Activated T-helper 9 cell treated with anti-CD3 and anti-CD28 coated beads, Interleukin-2, amount 50 U/mL, for 16 hours (primary cell): ENCODE measurements at places on chromosomes 7 and 10.

DNA sequence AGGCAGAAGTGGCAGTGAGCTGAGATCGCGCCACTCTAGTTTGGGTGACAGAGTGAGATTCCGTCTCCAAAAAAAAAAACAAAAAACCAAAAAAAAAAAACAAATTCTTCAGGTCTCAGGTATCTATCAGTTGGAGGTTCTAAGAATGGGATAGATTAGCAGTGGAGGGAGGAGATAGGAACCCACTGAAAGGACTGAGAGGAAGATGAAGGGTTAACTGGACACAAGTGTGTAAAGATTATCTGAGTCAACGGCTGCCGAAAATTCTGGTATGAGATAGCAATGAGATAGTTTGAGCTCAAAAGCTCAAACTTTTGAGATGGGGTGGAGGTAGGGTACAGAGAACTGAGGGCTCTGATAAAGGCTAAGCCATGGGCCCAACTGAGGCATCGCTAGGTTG, 12.8 kb downstream of the ZNF467 start:
- no peak for DNase-seq

DNA sequence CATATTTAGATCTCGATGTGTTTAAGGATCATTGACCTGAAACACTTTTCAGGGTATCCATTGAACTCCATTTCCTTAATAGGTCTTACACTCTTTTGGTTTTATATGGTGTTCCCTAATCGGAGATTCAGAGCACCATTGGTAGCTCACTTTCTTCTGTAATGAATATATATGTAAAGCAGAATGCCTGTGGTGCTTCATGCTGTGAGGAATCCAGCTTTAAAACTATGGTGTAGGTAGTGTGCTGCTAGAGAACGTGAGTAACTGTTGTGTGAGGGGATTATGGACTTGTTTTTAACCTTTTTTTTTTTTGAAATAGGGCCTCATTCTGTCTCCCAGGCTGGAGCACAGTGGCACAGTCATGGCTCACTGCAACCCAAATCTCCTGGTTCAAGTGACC, 376.9 kb upstream of the LRGUK start:
- DNase-seq, result no peak

DNA sequence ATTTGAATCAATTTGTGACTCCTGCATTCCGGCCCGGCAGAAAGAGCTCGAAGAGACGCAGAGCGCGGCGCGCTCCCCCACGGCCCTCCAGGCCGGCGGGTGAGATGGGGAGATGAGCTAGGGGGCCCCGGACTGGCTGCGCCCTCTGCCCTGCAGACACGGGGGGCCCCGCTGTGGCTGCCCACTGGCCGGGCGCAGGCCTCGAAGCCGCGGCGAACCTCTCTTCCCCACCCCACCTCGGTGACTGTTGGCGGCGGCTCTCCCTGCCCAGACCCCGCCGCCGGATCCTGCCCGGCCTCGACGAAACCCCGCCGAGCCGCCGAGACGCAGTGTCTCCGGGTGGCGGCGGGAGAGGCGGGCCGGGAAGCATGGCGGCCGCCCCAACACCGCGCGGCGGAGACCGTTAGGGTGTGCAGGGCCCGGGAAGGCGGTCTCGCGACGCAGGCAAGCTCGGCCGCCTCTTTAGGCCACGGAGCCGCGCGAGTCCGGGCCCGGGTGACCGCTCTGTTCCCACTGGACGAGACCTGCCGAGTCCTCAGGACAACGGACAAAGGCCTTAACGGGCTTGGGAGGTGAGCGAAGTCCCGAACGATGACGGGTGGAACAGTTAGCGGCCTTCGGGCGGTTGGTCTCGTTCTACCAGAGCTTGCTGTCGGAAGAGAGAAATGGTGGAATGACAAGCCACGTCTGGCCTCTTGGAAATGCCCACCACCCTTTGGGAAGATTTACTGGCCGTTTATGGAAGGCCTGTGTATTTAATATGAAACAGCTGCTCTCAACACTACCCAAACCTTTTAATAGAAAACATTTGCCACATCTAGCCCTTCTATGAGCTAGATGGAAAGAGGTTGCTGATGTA, 24.3 kb downstream of the NUP42 start:
- no peak for DNase-seq

- DNase-seq, result no peak
Observed at GRCh38 chr10:129244757-129245156, 222.3 kb upstream of the MGMT start.

DNA sequence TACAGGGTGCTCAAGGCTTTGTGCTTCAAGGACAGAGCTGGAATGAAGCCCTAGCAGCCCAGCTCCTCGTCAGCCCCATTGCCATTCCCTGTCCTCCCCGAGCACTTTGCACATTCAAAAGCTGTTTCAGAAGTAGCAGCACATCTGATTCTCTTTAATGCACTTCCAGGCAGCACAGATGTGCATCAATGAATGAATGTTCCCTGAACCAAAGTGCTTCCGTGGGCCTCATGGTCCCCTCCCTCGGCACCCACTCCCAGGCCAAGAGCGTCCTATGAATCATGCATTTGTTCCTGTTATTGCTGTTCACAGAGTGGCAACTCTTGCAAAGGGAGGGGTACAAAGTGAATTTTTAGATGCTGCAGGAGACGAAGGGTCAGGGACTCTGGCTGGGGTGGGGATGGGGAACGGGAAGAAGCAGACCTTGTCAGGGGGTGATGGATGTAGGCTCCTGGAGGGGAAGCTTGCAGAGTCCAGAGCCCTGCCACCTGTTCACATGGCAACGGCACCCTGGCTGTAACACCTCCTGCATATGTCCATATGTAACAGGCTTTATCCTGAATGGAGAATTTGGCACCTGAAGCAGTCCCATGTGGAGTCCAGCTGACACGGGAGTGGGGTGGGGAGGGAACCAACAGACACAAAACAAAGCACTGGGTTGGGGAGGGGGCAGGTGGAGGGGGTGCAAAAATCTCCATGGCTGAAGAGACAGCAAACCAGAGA, 62.2 kb upstream of the BAIAP2L1 start:
- no peak for DNase-seq

DNA sequence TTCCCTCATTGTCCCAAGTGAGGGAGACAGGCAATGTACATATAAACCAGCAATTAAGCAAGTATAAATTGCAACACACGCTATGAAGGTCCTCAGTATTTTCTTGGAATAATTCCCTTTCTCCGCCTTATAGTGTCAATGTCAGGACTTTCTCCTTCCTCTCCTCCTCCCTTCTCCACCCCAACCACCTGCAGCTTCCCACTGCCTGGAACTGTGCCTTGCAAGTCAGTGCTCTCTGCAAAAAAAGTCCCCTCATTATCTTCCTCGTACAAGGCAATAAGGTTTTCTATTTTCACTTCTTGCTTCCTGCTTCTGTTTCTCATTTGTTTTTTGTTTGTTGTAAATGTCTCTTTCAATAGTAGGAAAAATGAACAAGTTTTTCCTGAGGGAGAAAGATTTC, 111.7 kb downstream of the GPR26 start:
- no peak for DNase-seq

DNA sequence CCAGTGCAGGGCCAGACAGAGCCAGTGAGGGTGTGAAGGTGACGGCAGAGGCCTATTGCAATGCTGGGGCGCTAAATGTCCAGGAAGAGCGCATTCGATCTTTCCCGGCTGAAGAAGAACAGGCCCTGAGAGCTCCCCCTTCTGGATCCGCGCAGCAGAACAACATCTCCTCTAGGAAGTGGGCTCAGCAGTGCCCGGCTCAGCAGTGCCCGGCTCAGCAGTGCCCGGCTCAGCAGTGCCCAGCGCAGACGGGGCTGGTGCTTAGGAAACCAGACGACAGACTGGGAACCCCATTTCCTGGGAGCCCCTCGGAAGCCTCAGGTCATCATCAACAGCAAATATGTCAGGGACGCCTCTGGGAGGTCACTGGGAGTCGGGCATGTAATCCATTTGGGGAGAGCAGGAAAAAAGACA, 4.7 kb upstream of the NOS3 start:
- peak; percentile 37 for DNase-seq
